AG08395 (cell line): ENCODE measurements at places on chromosomes 4 and X.

GRCh38 chr4:30801876-30802275 is 81.7 kb downstream of the PCDH7 start:
- DNase-seq, result no peak

DNA sequence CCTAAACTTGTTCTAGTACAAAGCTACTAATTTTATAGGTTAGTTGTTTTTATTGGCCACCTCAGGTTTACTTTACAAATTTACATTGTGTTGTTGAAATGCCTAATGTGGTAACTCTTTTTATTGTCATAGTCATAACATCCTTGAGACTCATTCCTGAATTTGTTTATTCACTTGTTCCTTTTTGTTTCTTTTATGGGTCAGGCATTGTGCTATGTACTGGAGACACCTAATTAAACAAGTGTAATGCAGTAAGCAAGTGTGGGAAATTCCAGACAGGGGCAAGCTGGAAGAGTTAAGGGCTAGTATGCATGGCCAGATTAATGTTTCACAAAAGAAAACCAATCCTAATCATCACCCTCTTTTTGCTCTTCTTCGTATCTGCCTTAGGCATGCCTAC is 30.5 kb upstream of the TTC29 start:
- DNase-seq, result no peak

DNA sequence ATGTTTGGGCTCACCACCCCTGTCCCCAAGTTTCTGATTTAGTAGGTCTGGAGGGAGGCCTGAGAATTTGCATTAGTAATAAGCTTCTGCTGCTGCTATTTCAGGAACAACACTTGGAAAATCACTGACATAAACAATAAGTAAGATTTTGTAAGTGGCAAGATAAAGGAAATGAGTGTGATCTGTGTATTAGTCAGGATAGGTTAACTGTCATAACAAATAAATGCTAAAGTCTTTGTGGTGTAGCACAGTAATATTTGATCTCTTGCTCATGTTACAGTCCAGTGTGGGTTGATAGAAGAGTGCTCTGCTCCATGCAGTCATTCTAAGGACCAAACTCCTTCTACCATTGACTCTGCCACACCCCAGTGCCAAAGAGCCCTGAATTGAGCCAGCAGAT is 67.0 kb downstream of the NHS start:
- peak; percentile 58 for DNase-seq

DNA sequence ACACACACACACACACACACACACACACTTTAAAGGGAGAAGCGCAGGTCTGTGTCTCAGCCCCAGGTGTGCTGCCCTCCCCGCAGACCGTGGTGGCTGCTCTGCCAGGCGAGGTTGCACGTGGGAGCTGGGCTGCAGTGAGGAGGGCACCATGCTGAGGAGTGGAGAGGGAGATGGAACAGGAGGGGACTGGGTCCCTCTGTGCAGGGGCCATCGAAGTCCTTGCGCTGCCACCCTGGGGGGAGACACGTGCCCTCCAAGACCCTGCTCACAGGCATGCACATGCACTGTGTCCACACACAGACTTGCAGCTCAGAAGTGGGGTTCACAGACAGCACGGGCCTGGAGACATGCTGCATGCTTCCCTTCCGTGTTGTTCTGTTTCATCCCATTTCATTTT is 65.5 kb upstream of the HGFAC start:
- DNase-seq, result no peak

DNA sequence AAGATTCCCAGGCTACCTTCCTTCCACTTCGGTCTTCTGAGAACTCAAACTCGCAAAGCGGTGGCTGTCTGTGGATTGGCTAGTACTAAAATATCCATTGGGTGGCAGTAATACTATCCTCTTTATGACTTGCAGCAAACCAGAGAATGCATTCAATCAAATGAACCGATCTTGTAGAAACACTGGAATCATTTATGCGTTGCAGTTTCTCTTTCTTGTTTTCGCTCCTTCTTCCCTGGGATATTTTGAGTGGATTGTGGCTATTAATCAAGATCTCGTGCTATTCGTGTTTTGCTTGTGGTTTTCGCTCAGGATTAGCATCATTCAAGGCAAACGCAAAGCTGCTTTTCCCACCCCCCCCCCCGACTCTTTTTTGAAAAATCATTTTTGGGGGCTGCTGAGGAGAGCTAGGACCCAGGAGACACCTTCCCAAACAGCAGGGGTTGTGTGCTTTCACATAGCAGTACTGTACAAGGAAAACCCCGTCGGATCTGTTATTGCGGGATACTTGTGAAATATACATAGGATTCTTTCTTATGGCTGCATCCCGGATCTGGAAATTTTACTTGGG is at the start of gene IL1RAPL1:
TSS of gene IL1RAPL1 (plus strand) at position 466 of the 571 bp plus-strand sequence.
- peak; percentile 31 for DNase-seq

DNA sequence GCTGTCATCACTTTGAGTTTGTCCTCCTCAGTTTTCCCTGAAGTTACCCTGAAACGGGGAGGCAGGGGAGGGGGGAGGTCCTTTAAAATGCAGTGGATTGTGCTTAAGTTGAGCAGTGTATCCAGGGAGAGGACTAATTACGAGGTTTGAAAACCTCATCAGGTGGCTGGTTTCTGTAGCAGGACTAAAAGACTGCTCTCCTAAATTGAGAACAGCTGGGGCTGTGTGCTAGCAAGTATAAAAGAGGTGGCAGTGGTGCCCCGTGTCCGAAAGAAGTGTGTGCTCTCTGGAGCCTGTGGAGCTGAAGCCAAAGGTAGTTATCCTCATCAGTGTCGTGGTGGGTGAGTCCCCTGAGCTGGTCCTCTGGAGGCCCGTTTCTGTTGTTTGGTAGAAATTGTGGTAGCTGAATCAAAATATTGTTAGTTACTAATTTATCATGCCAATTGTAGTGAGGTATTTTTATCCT is 37.2 kb upstream of the CYP2U1 start:
- no peak for DNase-seq

DNA sequence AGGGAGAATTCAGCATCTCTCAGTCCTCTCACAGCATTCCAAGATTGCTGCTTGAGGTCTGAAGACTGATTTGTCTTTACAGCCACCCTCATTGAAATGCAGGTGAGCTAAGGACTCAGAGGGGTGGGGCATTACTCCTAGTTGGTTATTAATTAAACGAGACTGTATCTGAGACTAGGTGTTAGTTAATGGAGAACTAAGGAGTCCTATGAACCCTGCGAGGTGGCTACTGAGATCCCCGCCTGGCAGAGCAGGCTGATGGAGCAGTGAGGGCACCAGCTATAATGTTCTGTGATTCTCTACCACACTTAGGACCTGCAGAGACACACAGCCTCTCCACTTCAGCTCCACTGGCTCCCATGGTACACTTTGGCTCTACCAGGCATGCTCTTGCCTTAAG is 215.3 kb downstream of the MID1IP1 start:
- DNase-seq, result no peak

GRCh38 chrX:107673431-107673830 is 45.1 kb downstream of the PRPS1 start:
- no peak for DNase-seq

GRCh38 chr4:31737419-31737818 is 1017.2 kb downstream of the PCDH7 start:
- no peak for DNase-seq

DNA sequence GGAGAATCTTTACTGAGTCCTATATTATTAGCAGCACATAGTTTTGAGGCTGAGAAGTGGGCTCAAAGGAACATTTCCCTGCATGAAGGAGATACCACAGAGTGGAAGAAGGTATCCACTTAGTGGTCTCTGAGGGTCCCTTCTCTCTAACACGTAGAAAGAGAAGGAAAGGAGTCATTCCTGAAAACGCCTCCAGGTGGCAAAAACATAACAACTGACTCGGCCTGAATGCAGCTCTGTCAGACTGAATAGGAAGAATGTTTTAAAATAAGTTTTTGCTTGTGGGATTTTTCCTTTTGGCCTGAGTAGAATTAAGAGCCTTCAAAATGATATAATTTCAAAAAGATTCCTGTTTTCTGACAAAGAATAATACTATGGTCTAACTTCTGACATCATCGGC is 23.3 kb downstream of the RPGR start:
- no peak for DNase-seq

- peak; percentile 46 for DNase-seq
Observed at GRCh38 chr4:70505151-70505748, 13.1 kb upstream of the AMTN start.

GRCh38 chr4:106021737-106022410 is 126.6 kb downstream of the NPNT start:
- no peak for DNase-seq

DNA sequence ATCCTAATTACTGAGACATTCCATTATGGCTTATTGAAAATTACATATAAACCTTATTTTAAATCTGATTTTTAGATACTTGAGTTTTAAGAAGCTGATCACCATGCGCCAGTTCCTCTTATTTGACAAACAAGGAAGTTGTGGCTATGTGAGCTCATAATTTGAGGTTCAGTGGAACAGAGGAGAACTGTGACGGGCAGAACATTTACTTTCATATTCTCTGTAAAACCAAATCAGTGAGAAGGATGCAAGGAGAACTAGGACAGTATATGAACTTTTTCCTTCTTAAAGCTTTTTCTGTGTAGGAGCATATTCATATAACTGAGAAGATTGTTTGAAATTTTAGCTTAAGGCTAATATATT is 25.3 kb downstream of the STIM2 start:
- no peak for DNase-seq

GRCh38 chr4:140042634-140043033 is 111.3 kb downstream of the MAML3 start:
- no peak for DNase-seq

DNA sequence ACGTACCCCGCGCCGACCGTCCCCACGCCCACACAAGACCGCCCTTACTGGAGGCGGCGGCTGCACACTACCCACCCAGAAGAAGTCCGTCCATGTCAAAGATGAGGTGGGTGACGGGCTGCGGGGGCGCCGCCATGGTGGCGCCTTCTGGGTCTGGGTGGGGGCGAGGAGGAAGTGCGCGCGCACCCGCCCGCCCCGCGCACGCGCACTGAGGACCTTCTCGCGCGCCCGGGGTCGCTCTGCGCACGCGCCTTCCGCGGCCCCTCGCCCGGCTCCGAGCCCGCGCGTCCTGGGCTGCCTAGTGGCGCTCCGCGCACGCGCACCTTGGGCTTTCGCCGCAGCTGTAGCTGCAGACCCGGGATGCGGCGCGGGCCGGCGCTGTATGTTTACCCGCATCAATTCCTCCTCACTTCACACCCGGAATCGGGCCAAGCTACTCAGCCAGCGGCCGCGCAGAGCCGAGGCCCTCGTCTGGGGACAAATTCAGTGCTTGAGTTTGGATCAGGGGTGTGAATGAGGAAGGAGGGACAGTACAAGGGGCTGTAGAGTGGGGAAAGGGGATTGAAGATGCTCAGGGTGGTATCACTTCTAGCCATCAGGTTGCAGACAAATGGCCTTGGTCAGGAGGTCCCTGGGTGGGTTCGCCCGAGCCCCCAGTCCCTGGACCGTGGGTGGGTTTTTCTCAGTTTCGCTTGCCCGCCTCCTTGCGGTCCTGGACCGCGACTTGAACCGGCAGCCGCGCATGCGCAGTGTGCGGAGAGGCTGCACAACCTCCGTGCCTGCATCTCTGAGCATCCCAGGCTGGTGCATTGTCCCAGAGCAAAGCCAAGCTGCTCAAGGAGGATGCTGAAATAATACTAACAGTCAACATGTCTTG is at the start of gene PUDP:
TSS of gene PUDP (minus strand) at position 176 of the 877 bp plus-strand sequence. CDS start at position 136, 40 bp downstream.
- peak; percentile 100 for DNase-seq

GRCh38 chrX:51737091-51737490 is 6.2 kb upstream of the GSPT2 start:
- no peak for DNase-seq

DNA sequence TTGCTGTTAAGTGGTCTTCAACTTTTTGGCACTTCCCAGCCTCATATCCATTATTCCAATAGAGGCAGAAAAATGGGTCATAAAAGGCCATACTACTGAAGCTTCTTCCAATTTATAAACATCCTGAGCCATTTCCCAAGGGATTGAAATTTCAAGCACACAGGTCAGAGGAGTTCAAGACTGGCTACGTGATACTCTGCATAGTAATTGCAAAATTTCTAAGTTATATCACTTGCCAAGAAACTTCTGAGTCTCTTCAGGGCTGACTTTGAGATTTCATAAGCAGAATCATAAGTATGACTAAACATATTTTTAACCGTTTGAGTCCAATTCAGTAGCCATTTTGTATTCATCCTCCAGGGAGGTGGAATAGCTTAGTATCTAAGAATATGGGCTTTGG is 75.6 kb upstream of the RXFP1 start:
- peak; percentile 31 for DNase-seq

- DNase-seq, result no peak
Observed at GRCh38 chrX:150543230-150544155, 24.9 kb upstream of the MTM1 start.

DNA sequence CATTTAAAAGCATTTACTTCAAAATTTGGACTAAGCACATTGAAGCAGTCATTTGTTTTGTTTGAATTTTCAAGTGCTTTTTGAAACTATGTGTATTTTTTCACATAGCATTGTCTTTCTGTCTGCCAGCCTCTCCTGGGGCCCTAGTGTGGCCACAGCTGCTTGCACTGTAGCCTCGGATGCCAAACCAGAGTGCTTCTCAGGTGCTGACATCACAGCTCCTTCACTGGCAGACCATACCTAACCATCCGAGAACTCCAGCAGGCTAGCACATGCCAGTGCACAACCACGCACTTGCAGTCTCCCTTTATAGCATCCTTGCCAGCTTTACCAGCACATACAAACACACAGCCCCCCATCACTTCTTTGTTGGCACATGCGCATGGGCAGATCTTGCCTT is 1019.7 kb downstream of the STPG2 start:
- no peak for DNase-seq

DNA sequence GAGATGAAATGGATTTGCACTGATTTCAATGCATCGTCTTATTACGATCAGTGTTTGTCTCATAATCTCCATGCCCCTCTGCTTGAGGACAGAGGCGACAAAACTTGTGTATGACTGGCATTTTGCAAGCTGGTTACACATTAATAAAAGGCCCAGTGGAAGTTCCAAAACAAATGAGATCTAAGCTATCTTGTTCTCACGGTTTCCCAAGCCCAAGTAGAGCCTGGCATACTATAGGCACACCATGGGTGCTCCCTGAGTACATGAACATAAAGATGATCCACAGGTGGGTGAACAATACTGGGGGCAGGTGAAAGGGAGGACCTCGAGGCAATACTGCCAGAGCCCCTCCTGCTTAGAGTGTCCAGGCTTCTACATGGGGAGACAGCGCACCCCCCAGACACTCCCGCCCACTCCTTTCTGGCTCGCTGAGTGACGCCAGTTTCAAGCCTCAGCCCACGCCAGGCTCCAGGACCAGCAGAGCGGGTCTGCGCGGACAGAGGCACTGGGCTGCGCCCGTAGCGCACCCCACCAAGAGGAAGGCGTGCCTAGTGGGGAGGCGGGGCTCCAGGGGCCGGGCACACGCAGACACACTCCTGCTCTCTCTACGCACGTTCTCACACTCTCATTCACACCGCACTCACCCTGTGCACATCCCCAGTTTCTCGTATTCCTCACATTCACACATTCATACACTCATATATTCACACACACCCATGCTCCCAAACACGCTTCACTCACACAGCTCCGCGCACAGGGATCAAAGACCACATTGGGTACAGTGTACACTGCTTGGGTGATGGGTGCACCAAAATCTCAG is 8.9 kb upstream of the GSX2 start:
- peak; percentile 45 for DNase-seq
